ENCODE measurements at places on chromosomes 12 and 14.

GRCh38 chr14:62736048-62737043 lies 308.9 kb downstream of the KCNH5 start:
- DNase-seq = no peak

DNA sequence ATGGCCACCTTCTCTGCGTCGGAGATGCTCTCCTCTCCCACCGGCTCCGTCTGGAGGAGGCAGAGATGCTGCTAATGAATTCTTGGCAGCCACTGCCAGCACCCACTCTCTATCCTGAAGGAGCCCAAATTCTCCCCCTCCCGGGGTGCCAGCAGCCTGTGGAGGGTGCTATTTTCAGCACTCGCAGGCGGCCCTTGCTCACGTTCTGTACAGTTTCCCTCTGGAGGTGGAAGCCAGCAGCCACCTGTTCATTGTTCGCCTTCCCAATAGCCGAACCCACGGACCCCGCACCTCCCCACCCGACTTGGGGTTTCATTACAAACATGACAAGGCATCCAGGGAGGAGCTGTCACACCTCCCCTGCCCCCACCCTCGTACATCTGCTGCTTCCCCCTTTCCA lies 27.8 kb downstream of the SNRNP35 start:
- no peak for DNase-seq

DNA sequence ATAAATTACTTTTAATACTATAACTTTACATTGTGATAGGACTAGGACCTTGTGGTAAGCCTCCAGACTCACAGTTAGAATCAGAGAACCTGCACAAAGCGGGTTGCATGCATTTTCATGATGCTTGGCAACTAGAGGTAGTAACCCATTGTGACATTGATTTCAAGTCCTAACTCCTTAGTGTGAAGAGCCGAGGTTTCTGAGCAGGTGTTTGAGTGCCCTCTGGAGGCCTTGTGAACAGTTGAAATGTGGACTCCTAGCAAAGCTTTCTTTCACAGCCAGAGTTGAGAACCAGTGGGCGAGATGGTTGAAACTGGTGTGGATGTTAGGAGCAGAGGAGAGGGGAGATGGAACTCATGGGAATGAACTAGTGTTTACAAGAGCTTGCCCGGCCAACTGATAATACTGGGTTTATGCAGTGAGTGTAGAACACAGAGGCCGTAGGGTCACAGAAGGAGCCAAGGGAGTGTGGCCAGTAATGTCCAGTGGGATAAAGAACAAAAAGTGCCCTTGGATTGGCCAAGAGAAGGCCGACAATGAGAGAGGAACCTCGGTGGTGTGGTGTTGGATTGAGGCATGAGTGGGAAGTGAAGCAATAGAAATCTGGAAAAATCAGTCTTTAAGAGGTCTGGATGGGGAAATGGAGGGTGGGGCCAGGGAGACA lies 10.9 kb downstream of the ZNF664 start:
- DNase-seq = peak; percentile 71

GRCh38 chr14:72613231-72613974 lies 280.5 kb downstream of the DPF3 start:
- no peak for DNase-seq

GRCh38 chr12:69610126-69610525 lies 581 bp downstream of the LRRC10 start:
- DNase-seq = no peak

DNA sequence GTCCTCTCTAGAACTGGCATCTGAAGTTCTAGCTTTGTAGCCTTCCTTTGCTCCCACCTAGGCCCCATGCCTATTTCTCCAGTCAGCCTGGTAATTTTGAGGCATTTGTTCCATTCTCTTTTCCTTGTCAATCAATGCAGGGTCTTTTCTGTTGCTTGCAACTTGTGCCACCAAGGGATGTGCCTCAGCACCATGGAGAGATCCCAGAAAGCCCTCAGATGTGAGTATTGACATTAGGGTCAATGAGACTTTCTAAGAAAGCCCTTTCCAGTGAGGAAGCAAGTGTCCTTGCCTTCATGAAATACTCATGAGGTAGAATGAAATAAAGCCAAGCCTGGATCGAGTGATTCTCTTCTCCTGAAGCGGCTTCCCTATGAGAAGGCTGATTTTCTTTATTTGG lies 213.9 kb downstream of the SLC15A4 start:
- no peak for DNase-seq

DNA sequence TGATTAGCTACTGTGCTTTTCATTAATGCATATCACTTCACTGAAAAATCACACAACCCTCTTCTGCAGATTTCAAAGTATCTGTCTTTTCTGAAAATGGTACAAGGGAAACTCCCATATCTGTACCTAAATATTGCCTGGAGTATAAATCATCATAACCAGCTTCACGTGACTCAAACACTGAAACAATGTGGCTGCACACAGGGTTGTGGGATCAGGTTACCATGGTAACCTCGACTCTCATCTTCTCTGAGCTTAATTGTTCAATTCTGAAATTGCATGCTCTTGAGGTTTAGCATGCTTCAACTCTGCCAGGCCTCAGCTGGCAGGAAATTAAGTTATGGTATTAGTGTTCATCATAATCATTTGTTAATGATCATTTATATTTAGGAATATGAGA lies 77.5 kb upstream of the CPSF6 start:
- peak; percentile 14 for DNase-seq

DNA sequence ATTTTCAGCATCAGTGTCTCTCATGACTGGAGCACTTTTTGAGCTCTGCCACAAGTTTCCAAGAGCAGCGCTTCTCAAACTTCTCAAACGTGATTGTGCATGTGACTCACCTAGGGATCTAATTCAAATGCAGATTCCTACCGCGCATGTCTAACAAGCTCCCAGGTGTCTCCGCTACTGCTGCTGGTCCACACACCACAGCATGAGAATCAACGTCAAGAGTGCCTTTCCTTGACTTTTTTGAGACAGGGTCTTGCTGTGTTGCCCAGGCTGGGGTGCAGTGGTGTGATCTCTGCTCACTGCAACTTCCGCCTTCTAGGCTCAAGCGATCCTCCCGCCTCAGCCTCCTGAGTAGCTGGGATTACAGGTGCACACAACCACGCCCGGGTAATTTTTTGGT lies 22.4 kb downstream of the GLRX5 start:
- no peak for DNase-seq

DNA sequence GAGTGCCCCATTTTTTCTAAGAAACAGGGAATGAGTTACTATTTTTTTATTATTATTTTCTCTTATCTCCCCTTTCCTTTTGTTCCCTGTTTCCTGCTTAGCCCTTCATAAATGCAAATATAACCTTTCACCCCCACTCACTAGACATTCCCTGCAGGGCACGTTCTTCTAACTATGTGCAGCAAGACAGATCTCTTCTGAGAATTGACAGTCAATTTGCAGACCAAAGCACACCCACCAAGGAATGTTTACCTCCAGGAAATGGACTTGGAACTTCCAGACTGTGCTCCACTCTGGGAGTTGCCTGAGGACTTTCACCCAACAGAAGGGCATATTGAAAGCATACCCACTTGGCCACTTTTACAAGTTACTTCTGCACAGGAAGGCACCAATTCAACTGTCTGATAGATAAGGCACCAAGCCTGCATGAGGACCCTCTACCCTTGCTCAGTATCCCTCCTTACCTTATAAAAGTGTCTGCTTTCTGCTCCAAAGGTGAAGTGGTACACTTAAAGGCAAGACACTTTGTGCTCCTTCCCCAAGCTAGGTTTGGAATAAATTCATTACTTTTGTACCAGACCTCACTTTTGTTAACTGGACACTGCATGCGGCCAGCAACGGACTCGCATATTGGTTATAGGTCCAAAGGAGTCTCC lies 6.5 kb downstream of the TAS2R19 start:
- DNase-seq = no peak

DNA sequence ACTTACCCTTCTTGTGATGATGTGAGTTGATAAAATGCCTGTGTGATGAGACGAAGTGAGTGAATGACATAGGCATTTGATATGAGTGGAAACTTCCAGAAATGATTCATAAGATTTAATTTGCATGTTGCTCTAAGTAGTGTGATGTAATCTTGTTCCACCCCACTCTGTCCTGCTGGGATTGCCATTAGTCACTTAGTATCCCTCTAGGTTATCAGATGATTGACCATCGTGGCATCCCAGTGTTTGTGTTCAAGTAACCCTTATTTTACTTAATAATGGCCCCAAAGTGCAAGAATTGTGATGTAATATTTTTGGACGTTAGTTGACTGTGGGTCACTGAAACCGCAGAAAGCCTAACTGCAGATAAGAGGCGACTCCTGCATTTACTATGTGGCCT lies 214.4 kb upstream of the DIO2 start:
- DNase-seq = peak; percentile 95

DNA sequence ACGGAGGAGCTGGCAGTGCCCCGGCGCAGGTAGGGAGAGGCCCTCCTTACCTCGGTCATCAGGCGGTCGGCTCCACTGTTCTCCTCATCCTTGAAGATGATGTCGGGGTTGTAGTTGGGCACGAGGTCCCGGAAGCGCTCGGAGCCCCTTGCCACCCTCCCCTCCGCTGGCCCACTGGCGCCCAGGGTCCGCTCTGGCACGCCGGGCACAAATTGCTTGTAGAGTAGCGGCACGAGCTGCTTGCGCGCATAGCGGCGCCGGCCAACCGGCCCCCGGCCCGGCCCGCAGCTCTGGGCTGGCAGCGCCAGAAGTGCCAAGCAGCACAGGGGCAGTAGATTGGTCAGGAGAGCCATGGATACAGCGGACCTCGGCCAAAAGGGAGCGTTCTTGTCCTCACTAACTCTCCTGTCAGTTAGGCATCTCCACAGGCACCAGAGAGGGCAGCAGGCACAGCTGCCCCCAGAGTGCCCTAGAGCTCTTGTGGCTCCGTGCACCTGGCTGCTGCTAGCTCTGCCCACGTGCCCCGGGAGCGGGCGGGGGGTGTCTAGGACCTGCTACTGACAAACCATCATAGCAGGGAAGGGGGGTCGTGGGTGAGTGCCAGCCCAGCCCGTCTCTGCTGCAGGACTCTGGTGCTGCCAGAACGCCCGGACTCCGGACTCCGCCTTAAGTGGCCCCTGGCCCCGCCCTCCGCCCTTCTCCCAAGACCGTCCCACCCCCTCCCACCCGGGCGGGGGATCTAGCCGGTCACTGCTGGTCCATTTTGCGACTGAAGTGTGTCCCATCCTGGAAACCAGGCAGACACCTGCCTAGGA lies at the start of gene DHH:
TSS of gene DHH (minus strand) at position 642 of the 815 bp plus-strand sequence. CDS start at position 353, 289 bp downstream.
- DNase-seq = no peak

All from fibroblast of skin of right biceps (primary cell).